T-helper 17 cell (primary cell): ENCODE measurements at places on chromosomes 12 and 14.
A peak's percentile ranks its signal among the peaks of the same experiment; 100 is the strongest.

- no peaks in the 10 kb centered on the region for H3K36me3 ChIP-seq
- H3K27ac ChIP-seq = no peak overlapping the region
- DNase-seq = no peak
- H3K27me3 ChIP-seq = peaks cover 8% of the 10 kb centered on the region
- H3K4me1 ChIP-seq = no peaks in the 10 kb centered on the region
These were observed 14.7 kb downstream of the PRICKLE1 start for GRCh38 chr12:42574851-42575266.

GRCh38 chr12:54221402-54221984, 32.7 kb upstream of the SMUG1 start:
- H3K27me3 ChIP-seq = peaks cover 7% of the 10 kb centered on the region
- no peak overlapping the region for H3K4me3 ChIP-seq
- no peak for DNase-seq
- no peak overlapping the region for H3K27ac ChIP-seq

DNA sequence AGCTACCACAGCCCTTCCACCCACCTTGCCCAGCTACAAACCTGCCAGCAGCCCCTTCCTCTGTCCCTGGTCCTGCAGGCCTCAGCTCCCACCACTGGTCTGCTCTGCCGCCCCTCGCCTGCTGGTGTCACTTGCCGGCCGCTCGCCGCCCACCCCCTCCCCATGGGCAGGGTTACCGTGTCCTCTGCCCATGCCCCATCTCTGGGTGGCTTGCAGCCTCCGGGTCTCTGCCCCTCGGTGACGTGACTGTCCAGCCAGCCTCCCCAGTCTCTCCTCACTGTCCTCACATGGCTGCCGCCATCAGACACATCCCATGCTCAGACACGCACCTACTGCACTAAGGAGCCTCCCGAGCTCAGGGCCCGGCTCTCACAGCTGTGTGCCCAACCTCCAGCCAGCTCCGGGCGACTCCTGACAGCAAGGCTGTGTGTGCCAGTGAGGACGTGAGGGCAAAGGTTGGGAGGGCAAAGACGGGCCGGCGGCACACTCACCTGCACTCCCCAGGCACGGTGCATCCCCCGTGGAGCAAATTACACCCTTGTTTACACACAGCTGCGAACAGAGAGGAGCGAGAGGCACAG, 13.4 kb downstream of the JAG2 start:
- H3K27me3 ChIP-seq = no peaks in the 10 kb centered on the region
- no peak overlapping the region for H3K4me3 ChIP-seq
- H3K4me1 ChIP-seq = no peaks in the 10 kb centered on the region
- H3K27ac ChIP-seq = no peak overlapping the region
- no peak for DNase-seq

DNA sequence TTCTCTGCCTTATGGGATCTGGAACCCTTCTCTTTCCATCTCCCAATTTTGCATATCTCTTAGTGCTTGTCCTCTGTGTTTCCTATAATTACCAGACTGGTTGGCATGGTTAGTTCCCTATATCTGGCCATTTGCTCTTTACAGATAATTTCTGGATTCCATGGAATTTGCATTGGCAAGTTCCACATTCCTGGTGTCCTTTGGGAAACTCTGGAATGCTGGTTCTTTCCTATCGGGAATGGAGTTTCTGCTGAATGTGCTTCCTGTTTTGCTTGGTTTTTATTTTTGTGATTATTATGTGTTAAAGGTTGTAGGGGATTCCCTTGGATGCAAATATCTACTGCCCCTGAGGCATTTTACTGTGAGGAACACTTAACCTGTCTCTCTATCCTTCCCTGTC, 193.0 kb upstream of the BTG1 start:
- no peak for DNase-seq
- H3K27ac ChIP-seq = no peak overlapping the region
- H3K27me3 ChIP-seq = no peaks in the 10 kb centered on the region
- H3K36me3 ChIP-seq = no peaks in the 10 kb centered on the region
- no peak overlapping the region for H3K4me3 ChIP-seq

DNA sequence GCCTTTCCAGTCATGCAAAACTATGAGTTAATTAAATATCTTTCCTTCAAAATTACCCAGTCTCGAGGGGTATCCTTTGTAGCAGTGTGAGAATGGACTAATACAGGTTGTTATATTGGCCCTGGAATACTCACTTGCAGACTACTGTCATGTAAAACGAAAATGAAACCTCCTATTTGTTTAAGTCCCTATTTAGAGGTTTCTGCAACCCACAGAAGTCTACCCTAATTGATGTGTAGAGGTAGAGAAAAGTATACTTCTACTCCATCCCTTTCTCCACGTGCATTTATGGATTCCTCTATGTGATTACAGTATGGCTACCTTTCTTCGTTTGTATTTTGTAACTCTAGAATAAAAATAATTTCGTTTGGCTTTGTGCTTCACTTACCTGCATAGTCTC, 371.1 kb downstream of the FSCB start:
- H3K36me3 ChIP-seq = no peaks in the 10 kb centered on the region
- H3K27me3 ChIP-seq = no peaks in the 10 kb centered on the region
- no peak overlapping the region for H3K27ac ChIP-seq
- H3K4me1 ChIP-seq = no peaks in the 10 kb centered on the region

DNA sequence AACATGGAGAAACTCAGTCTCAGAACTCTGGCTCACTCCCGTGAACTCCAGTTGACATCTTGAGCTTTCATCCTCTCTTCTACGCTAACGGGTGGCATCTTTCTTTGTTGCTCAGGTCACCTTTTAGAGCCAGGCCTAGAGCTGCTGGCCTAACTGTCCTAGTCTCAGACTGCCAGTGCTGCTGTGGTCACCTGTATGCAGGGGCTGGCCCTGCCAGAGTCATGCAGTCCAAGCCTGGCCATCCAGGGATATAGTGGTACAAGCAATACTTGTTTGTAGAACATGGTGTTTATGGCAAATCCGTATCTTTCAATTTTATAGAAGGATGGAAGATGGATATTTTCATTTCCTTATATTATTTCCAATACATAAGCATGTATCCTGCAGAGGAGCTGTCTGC, 117.2 kb downstream of the PELI2 start:
- no peaks in the 10 kb centered on the region for H3K36me3 ChIP-seq
- peaks cover 2% of the 10 kb centered on the region for H3K4me1 ChIP-seq
- no peak overlapping the region for H3K27ac ChIP-seq
- DNase-seq = no peak
- no peaks in the 10 kb centered on the region for H3K27me3 ChIP-seq
- H3K4me3 ChIP-seq = no peak overlapping the region

- peaks cover 44% of the 10 kb centered on the region for H3K27me3 ChIP-seq
- no peak within 1 kb of the TSS for H3K27ac ChIP-seq
- H3K4me3 ChIP-seq = peak within 1 kb of the TSS; percentile 79
- peaks cover 2% of the 10 kb centered on the region for H3K36me3 ChIP-seq
These were observed at the start of gene KCNK10 for GRCh38 chr14:88323086-88323522. Gene KCNK10 (minus strand): TSS chr14:88323269. CDS start chr14:88322798, 471 bp downstream.

GRCh38 chr12:127311720-127312364, 955.1 kb upstream of the TMEM132C start:
- no peak overlapping the region for H3K4me3 ChIP-seq
- H3K4me1 ChIP-seq = no peaks in the 10 kb centered on the region
- peaks cover 18% of the 10 kb centered on the region for H3K27me3 ChIP-seq
- no peak overlapping the region for H3K27ac ChIP-seq
- peaks cover under 1% of the 10 kb centered on the region for H3K36me3 ChIP-seq
- DNase-seq = no peak

DNA sequence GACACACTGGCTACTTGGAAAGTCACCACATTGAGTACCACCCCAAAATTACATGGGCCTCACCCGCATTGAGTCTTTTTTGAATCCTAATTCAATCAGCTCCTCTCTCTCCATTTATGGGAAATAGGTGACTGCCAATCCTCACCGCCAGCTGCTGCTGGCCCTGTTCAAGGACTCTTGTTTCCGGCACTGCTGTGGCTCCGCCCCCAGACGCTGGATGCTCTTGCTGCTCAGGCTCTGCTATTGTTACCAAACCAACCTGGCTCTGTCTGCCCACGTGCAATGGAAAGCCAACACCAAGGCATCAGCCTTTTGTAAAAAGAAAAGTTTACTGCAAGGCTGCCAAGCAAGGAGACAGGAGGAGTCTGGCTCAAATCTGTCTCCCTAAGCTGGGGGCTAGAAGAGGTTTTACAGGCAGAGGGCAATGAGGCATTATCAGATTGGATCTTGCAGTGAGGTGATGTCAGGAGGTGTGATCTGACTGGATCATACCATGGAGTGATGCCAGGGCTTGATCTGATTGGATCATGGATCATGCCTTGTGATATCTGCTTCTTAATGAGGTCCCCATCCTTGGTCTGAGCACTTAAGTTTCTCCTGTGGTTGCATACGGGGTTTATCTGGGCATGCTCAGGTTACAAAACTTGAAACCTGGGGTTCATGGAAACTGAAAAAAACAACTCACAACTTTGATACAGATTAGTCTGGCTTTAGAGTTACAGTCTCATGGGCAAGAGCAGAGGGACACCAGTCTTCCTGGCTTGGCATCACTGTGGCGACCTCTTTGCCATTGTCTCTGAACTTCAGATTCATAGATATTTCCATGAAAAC, 117.1 kb upstream of the SLC35F4 start:
- peaks cover 19% of the 10 kb centered on the region for H3K27me3 ChIP-seq
- no peak overlapping the region for H3K27ac ChIP-seq
- no peak overlapping the region for H3K4me3 ChIP-seq
- H3K36me3 ChIP-seq = no peaks in the 10 kb centered on the region
- no peak for DNase-seq

DNA sequence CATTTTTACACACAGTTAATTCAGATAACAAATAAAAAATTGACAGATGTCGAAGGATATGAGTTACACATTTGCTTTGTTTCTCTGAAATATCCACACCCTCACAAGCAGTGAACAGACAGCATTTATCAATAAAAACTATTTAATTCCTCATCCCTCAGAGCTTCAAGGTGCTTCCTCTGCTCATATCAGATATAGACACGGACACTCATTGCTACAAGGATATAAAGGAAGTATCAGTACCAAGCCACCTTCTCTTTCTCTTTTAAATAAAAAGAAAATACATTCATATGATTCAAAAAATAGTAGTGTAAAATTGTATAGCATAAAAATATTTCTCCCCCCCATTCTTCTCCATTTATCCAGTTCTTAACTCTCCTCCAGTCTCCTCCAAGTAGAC, 21.9 kb upstream of the MAGOHB start:
- H3K27me3 ChIP-seq = peaks cover 51% of the 10 kb centered on the region
- peaks cover 6% of the 10 kb centered on the region for H3K4me1 ChIP-seq
- H3K36me3 ChIP-seq = peaks cover 2% of the 10 kb centered on the region
- H3K27ac ChIP-seq = no peak overlapping the region
- no peak overlapping the region for H3K4me3 ChIP-seq

GRCh38 chr12:94535510-94535921, 75.8 kb upstream of the CEP83 start:
- DNase-seq = no peak
- H3K36me3 ChIP-seq = peaks cover 2% of the 10 kb centered on the region
- no peak overlapping the region for H3K4me3 ChIP-seq
- peaks cover 9% of the 10 kb centered on the region for H3K4me1 ChIP-seq
- H3K27ac ChIP-seq = no peak overlapping the region

GRCh38 chr12:97637770-97638169, 175.2 kb downstream of the RMST start:
- H3K4me1 ChIP-seq = no peaks in the 10 kb centered on the region
- no peaks in the 10 kb centered on the region for H3K36me3 ChIP-seq
- H3K27ac ChIP-seq = no peak overlapping the region
- H3K4me3 ChIP-seq = no peak overlapping the region

- H3K4me3 ChIP-seq = no peak overlapping the region
- no peaks in the 10 kb centered on the region for H3K4me1 ChIP-seq
- no peak for DNase-seq
- no peaks in the 10 kb centered on the region for H3K36me3 ChIP-seq
- no peak overlapping the region for H3K27ac ChIP-seq
These were observed 21.5 kb downstream of the ALDH2 start for GRCh38 chr12:111788178-111788654.

DNA sequence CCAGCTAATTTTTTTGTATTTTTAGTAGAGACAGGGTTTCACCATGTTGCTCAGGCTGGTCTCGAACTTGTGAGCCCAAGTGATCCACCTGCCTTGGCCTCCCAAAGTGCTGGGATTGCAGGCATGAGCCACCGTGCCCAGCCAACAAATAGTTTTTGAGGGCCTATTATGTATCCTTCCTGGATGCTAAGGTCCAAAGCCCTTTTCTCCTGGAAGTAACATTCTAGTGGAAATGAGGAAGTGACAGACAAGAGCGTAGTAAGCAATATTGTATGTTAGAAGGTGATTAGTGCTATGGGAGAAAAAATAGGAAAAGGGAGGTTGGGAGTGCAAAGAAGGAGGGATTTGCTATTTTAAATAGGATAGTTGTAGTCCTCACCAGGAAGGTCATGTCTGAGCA, 9.0 kb upstream of the CGRRF1 start:
- H3K36me3 ChIP-seq = peaks cover 8% of the 10 kb centered on the region
- H3K4me1 ChIP-seq = peaks cover 2% of the 10 kb centered on the region
- H3K4me3 ChIP-seq = no peak overlapping the region
- no peak overlapping the region for H3K27ac ChIP-seq

- DNase-seq = no peak
- peak overlapping the region; percentile 98 for H3K27ac ChIP-seq
- no peaks in the 10 kb centered on the region for H3K27me3 ChIP-seq
- H3K36me3 ChIP-seq = no peaks in the 10 kb centered on the region
These were observed 579 bp upstream of the BLOC1S1 start for GRCh38 chr12:55715169-55715764.

GRCh38 chr12:27619308-27619707, 76.9 kb upstream of the REP15 start:
- H3K4me3 ChIP-seq = no peak overlapping the region
- H3K27ac ChIP-seq = no peak overlapping the region
- no peaks in the 10 kb centered on the region for H3K4me1 ChIP-seq
- no peaks in the 10 kb centered on the region for H3K36me3 ChIP-seq

DNA sequence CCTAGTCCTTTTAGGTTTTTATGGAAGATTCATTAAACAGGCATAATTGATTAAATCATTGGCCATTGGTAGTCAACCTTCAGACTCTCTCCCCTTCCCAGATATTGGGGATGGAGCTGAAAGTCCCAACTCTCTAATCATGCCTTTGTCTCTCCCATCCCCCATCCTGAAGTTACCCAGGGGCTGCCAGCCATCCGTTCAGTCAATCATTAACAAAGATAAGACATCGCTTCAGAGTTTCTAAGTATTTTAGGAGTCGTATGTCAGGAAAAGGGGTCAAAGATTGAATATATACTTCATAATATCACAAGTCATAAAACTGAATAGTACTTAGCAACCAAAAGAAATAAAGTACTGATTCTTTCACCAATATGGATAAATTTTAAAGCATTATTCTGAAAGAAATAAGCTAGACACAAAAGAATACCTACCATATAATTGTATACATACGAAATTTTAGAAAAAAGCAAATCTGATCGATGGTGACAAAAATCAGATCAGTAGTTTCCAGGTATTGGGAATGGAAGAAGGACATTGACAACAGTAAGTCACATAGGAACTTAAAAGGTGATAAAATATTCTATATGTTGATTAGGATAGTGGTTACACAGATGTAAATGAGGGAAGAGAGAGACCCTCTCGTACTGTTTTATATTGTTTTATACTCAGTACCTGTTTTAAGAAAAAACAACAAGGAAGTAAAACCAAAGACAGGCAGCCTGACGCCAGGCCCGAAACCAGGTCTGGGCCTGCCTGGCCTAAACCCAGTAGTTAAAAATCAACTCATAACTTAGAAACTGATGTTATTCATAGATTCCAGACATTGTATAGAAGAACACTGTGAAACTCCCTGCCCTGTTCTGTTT, 414.4 kb downstream of the DAD1 start:
- H3K27ac ChIP-seq = no peak overlapping the region
- peaks cover 4% of the 10 kb centered on the region for H3K4me1 ChIP-seq
- no peaks in the 10 kb centered on the region for H3K27me3 ChIP-seq
- H3K4me3 ChIP-seq = no peak overlapping the region
- DNase-seq = no peak
- no peaks in the 10 kb centered on the region for H3K36me3 ChIP-seq
